Activated T-cell treated with anti-CD3 and anti-CD28 coated beads for 24 hours (primary cell): ENCODE measurements at places on chromosomes 6 and 20.

DNA sequence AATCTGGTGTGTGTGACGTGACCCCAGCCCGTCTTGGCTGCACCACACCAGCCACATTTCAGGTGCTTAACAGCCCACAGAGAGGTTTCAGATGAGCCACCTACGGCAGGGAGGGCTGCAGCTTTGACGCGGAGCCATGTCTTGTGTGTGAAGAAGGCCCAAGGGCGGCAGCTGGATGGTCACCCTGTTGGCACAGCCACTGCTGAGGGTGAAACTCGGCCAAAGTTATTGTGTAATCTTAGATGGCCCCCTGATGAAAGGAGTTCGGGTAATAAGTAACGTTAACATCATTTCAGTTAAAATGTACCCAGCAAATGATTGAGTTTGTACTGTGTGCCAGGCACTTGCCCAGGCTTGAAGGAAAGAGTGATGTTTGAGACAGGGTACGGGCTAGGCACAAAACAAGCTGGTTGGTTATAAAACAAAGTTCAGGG, 97.2 kb downstream of the SSR1 start:
- no peak for DNase-seq

- no peak for DNase-seq
Observed at GRCh38 chr20:62476056-62476838, 452 bp upstream of the GATA5 start.

GRCh38 chr6:40611912-40612311, 24.7 kb upstream of the LRFN2 start:
- no peak for DNase-seq

DNA sequence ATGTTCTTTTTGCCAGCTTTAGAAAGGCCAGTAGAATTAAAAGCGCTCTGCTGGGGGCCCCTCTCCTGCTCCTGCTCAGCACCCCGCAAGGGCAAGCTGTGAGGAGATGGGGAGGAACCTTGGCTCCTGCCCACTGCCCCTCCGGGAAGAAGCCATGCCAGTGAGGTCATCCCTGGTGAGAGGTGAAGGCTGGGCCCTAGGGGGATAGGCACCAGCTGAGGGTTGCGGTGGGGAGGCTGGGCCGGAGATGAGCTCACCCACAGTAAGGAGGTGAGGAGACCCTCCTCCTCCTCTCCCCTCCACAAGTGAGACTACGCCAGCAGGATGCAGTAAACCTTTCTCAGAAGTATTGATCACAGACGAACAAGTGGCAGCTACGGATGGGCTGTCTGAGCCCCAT, 32.1 kb downstream of the LRFN2 start:
- no peak for DNase-seq

GRCh38 chr6:93079061-93079460, 340.3 kb downstream of the EPHA7 start:
- DNase-seq, result no peak

GRCh38 chr6:88119769-88120168, 46.4 kb downstream of the CNR1 start:
- DNase-seq, result no peak

DNA sequence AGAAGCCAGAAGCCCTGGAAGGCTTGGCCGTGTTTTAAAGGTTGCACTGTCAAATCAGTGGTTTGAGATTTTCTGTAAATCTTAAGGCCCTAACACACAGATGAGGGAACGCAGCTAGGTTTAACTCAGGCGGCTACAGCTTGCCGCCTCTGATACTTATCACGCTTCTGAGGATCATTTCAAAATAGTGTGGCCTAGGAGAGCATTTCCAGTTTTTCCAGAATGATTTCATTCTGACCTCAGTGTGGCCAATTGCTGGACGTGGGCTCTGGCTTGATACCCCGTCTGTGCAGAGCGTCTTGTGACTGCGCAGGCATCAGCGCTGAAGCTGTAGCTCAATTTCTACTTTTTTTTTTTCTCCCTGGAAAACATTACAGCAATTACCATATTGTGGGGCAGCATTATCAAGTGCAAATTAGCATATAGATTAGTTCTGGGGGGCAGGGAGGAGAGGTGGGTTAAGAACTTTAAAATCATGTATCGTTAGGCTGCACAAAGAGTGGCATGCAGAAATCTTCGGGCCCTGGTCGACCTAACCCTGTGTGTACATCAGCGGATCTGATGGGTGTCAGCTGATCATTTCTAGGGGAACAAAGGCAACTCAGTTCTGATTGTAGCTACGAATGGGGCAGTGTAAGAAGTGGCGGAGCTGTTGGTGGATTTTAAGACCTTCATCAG, 105.0 kb upstream of the EEF1E1 start:
- DNase-seq, result no peak

DNA sequence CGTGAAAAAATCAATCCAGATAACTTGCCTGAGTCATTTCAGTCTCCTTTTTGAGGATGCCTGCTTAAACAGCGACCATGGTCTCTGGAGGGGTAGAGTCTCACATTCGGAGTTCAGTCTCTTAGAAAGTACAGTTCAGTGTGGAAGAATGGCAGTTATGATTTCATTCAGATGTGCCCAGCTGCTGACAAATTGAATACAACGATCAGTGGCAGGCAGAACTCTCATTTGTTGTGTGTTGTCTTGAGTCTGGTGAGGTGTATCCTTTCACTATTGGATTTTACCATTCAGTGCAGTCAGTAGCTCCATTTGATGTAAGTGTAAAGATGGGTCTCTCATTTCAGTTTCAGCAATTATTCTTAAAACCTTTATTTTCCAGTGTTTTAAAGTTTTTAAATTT, 639 bp upstream of the TULP4 start:
- no peak for DNase-seq

DNA sequence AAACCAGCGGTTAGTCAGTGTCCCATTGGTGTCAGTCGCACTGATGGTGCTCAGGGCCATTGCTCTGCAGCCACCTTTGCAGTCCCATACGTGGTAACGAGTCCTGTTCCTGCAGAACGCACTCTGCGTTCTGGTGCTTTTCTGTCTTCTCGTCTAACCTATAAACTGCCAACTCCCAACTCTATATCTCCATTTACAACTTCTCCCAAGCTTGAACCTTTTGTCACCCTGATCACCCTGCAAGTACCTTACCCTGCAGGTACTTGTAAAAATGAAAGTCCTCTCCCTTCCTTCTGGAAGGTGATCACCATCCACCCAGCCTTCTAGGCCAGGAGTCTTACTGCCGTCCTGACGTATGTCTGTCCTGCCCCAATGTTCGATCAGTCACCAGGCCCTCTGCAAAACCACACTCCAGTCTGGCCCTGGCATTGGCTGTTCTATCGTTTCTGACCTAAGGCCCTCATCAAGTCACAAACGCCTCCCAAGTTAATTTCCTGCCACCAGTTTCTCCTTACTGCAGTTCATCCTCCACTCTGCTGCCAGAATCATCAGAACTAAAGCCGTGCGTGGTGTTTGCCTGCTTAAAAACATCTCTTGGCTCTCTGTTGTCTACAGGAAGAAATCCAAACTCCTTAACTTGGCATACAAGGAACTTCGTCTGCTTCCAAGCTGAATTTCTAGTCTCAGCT, 7.9 kb downstream of the RREB1 start:
- DNase-seq, result no peak

DNA sequence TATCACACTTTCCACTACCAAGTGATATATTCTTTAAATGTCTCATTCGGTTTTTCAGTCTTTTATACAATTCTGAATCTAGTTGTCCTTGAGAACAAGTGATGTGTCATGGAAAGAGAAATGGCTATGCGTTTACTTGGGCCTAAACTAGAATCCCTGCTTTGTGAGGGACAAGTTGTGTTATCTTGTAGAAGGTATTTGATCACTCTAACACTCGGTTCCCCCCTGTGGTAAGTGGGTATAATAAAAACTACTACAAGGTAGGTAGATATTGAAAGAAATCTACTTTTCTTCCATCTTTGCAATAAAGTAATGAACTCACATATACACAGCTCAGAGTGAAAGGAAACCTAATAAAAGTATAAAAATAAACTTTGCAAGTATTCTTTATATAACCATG, 108.9 kb downstream of the MANEA start:
- DNase-seq, result no peak

DNA sequence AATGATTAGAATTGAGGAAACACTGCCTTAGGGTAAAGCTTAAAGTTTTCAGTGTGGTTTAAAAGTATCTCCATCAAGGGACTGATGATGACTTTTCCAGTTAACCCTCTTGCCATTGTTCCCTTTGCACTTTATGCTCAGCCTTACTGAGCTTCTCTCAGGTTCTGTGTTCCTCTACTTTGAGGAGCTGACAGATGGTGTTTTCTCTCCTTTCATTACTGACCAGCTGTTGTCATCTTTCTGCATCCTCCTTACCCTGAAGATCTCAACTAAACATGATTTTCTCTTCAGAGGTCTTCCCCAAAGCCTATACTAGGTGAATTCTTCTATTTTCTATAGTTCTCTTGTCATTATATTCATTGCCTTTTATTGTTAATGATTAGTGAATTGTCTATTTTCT, 475.6 kb upstream of the SYNCRIP start:
- DNase-seq, result no peak

DNA sequence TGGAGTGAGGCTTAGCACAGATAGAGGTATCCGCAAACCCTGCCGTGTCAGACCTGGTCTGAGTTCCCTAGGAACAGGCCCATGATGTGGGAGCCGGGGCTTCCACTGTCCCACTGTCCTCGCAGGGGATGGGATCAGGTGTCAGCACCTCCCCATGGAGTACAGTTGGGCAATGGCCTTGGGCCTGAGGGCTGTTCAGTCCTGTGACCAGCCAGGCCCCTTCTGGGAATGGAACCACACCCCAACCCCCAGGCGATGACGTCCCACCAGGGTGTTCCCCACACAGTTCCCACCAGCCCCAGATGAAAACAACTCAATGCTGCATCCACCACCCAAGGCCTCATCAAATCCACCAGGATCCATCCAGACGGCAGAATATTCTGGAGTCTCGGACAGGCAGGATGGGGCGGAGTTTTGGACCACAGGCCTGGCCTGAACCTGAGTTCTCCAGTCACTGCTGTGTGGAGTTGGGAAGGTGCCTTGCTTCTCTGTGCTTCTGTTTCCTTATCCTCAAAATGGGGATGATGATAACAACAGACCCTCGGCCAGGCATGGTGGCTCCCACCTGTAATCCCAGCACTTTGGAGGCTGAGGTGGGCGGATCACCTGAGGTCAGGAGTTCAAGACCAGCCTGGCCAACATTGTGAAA, 62.2 kb downstream of the UBE2V1 start:
- DNase-seq, result no peak

DNA sequence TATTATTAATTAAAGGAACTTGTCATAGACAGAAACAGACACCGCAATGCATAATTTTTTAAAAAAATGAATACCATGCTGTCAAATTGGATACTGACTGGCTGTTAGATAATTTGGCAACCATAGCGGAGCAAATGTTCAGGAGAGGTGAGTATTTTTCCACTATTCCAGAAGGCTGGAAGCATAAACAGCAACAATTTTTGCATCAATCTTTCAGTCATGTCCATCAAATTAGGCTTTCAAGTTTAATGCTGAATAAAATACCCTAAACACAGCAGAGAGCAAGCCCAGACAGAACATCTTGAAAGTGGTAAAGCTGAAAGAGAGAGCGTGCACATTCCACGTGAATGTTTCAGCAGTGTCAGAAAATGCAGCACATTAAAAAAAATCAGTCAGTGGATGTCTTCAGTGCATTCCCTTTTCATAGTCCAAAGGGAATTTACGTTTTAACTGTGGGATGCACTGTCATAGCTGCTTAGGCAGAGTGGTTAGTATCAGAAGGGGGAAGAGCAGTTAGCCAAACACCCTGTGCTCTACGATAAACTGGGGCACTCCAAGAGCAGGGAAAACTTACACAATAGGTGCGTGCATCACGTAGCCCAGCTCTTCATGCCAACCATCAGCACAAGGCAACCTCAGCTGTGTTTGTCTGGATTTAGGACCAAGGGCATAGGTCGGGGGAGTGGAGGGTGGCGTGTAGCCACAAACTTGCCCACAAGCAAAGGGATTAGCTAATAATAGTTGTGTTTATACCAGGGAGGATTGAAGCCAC, 116.2 kb upstream of the STMND1 start:
- DNase-seq, result no peak

GRCh38 chr6:169816054-169816453, 64.6 kb downstream of the ERMARD start:
- no peak for DNase-seq

GRCh38 chr6:2919401-2919800, 16.3 kb upstream of the SERPINB9 start:
- no peak for DNase-seq

DNA sequence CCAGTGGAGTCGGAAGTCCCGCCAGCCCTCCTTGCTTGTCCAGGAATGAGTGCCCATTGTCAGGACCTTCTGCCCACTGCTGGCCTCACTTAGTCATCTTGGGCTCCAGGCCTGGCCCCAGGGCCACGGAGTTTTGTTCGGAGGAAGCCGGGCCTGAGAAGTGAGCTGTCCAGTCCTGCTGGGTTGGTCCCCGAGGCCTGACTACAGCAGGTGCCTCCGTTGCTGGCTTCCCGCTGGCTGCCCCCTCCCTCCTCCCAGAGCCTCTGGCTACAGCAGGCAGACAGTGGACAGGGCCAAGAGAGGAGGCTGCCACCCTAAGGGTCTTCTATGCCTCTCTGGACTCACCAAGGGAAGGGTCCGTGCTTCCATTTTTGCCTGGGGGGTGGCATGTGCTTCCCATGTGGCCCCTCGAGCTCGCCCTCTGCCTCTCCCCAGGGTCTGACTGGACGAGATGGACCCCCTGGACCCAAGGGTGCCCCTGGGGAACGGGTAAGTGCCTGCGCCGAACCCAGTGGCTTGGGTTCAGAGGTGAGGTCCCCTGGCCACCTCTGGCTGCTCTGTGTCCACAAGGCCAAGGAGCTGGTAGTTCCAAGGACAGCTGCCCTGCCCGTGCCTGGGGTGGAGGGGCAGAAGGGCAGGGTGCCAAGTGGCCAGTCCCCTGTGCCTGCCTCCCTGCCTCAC, 2.8 kb downstream of the COL9A3 start:
- no peak for DNase-seq

DNA sequence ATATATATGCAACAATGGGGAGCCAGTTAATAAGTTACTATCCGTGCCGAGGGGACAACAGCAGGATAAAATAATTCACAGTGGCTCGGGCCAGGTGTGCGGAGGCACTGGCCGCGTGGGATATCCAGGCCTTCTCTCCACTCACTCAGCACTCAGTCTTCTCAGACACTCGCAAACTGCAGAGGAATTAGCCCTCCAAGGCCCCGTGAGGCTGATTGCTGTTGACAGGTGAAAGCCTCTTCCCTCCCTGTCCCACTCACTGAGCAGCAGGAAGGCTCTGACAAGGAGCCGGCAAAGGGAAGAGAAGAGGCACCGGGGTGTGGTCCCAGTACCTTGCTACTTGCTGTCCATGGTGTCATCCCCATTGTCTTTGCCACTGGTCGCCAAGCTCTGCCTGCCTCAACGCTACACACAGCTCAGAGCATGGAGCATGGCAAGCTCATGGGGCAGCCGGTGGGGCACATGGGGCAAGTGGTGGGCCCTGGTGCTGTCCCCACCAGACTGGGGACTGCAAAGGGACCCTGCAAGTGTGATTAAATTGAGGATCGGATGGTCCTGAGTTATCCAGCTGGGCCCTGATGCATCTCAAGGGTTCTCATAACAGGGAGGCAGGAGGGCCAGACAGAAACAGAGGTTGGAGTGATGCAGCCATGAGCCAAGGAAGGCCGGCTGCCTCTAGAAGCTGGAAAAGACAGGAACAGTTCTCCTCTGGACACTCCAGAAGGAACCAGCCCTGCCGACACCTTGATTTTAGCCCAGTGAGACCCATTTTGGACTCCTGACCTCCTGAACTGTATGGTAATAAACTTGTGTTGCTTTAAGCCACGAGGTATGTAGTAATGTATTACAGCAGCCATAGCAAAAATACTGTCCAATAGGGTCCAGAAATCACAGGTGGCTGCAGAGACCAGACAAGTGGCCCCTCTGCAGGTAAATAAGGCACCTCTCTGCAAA, 119.7 kb downstream of the PSMB1 start:
- DNase-seq, result no peak

- no peak for DNase-seq
Observed at GRCh38 chr20:58557733-58558342, 42.6 kb upstream of the APCDD1L start.

GRCh38 chr6:7479801-7480266, 61.6 kb upstream of the DSP start:
- DNase-seq, result no peak
